PC-9 (cell line): ENCODE measurements at places on chromosomes 7 and 10.

GRCh38 chr10:132961420-132961786 is 19.0 kb upstream of the CFAP46 start:
- DNase-seq = no peak

GRCh38 chr10:11870900-11871400 is 47.8 kb downstream of the PROSER2 start:
- no peak for DNase-seq

DNA sequence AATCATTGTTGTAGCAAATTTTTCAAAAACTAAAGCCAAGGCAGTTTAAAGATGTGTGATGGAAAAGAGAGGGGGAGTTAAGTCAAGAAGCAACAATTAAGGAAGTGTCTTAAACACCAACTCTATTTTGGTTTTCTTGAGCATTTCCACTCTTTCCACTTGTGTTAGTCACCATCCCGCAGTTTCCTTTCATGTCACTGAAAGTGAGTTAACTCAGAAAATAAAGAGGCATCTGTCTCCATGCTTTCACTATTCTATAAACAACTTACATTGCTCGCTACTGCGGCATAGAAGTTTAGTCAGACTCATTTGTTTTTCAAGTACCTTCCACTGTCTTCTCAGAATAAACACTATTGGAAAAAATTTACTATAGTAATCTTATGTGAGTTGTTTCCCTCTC is 284.9 kb upstream of the SEMA3D start:
- DNase-seq = no peak

GRCh38 chr10:87092861-87093631 is 1.6 kb downstream of the GLUD1 start:
- DNase-seq = peak; percentile 79

DNA sequence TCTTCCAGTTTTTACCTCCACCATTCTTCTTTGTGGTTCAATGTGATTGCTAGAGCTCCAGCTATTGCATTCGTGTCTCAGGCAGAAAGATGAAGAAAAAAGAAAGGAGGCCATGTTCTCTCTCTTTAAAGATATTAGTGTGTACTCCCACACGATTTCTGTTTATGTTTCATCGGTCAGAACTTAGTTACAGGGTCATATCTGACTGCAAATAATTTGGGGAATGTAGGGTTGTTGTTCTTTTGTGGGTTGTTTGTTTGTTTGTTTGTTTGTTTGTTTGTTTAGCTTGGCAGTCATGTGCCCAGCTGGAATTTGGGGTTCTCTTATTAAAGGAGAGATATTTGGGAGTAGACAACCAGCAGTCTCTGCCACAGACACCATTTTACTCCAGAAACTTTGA is 53.6 kb upstream of the PIK3CG start:
- no peak for DNase-seq
